ENCODE measurements at places on chromosomes 7 and 10. TPM values are rescaled to one million over a fixed set of nuclear protein-coding genes. Genes with fewer than 3 reads are reported as not detected.
A peak's percentile ranks its signal among the peaks of the same experiment; 100 is the strongest.

DNA sequence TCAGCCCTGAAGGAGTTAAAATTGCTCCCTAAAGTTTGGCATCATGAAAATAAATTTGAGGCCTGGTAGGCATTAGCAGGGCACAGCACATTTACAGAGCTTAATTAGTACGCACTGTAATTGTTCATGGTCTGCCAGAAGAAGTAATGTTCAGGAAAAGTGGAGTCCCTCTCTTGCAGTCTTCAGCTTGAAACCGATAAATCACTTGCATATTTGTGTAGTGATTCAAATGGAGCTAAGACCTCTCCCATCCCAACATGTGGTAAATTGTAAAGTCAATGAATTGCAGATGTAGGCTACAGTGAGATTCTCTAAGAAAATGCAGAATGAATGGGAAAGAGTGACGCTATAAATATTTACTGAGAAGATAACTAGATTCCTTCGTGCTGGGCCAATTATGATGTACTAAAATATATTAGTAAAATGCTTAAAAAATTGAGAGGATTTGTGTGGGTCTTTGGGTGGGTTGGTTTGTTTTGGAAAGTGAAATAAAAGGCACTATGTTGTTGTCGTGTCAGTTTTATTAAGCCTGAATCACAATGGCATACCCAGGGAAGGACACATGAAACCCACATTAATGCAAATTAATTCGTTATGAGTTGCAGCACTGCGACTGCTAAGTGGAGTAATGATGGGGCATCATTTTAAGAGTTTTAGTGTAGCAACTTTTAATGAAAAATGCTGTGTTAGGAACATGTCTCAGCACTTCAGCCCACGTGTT, 8.4 kb downstream of the TCF7L2 start:
- DNase-seq = no peak

- no peak for DNase-seq
Measured at GRCh38 chr7:55489552-55489951, 82.8 kb downstream of the VOPP1 start.

- no peak for DNase-seq
Measured at GRCh38 chr10:128766915-128767314, 640.7 kb upstream of the MKI67 start.

DNA sequence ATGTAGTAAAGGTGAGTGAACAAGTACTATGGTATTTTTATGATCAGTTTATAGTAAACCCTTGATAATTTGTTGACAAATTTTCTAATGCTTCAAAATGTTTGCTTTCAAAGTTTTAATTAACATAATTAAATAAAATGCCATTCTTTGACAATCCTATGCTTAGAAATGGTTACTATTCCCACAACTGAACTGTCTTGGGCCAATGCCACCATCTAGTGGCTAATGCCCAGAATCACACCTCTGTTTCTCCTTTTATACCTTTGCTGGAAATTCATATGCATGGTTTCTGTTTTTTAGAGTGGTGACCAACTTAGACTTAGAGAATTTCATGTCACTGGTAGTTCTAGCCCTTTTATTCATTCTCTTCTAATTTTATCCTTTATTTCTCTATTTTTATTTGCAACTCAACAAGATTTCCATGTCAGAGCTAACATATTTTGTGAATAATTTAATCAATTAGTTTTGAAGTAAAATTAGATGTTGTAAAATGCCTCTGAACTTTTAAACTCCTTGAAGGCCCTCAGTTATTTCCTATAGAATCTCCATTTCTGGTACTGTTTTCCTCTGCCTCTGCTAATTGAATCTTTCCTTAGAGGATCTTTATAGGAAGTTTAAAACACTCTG, 31.1 kb downstream of the PCGF5 start:
- DNase-seq = peak; percentile 33

Gene CNPY1
- polyA plus RNA-seq = not detected

- DNase-seq = no peak
Measured at GRCh38 chr7:24406053-24406788, 122.2 kb downstream of the NPY start.

- peak; percentile 95 for DNase-seq
Measured at GRCh38 chr7:93231799-93232672, at the start of gene VPS50. Gene VPS50, plus strand, starts transcription at chr7:93232366. Its CDS starts 102 bp downstream, at chr7:93232468.

All from urinary bladder (tissue), 4 donors.